ENCODE measurements at places on chromosomes 2 and 18. TPM values are rescaled to one million over a fixed set of nuclear protein-coding genes. Genes with fewer than 3 reads are reported as not detected.

DNA sequence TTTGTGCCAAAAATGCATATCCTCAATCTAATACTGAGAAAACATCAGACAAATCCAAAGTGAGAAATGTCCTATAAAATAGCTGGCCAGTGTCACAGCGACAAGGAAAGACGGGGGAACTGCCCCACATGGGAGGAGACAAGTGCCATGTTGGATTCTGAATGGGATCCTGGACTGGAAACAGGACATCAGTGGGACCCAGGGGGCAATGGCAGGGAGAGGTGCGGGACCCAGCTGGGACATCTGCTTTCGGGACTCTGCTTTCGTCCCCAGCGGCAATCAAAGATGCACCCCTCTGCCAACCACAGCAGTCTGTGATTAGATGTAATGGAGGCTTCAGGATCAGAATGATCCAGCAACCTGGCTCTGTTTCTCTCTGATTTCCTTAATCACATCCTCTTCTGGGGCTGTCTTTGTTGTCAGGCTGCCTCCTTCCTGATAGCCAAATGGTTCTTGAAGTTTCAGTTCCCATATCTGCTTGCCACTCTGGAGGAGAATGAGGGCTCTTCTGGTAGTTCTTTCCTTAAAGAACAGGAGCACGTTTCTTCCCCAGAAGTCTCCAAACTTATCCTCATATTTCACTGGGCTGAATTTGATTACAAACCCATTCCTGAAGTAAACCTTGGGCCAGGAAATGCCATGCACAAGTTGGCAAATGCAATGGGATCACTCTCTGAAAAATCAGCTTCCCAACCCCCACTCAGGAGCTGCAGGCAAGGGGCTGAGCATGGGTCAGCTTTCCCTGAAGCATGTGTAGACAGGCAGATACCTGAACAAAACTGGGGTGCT lies 13.6 kb upstream of the PROC start:
- no peaks in the 10 kb centered on the region for H3K36me3 ChIP-seq
- DNase-seq, result no peak
- H3K4me3 ChIP-seq, result no peak overlapping the region
- H3K27ac ChIP-seq, result no peak overlapping the region
- peaks cover 22% of the 10 kb centered on the region for H3K4me1 ChIP-seq

DNA sequence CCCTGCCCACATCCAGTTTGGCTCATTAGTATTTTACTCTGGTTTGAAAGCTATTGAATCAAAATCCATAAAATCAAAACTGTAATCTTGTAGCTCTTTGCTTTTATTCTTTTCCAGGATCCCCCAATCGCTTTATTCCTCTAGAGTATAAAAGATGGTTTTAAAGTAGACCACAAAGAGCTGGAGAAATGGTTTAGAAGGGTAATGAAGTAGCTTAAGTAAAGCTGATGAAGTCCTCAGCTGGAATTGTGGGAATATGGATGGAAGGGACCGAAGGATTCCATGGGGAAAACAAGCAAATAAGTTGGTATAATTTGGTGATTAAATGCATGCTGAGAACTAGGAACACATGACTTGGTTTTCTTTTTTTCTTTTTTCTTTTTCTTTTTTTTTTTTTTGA lies 12.3 kb downstream of the ARHGAP28 start:
- H3K4me1 ChIP-seq, result no peaks in the 10 kb centered on the region
- no peak overlapping the region for H3K4me3 ChIP-seq
- H3K27ac ChIP-seq, result no peak overlapping the region
- H3K27me3 ChIP-seq, result no peaks in the 10 kb centered on the region
- no peak for DNase-seq
- H3K36me3 ChIP-seq, result no peaks in the 10 kb centered on the region

RAB27B gene
- total RNA-seq, result 0.31 TPM

CRYGC gene
- not detected for total RNA-seq

DNA sequence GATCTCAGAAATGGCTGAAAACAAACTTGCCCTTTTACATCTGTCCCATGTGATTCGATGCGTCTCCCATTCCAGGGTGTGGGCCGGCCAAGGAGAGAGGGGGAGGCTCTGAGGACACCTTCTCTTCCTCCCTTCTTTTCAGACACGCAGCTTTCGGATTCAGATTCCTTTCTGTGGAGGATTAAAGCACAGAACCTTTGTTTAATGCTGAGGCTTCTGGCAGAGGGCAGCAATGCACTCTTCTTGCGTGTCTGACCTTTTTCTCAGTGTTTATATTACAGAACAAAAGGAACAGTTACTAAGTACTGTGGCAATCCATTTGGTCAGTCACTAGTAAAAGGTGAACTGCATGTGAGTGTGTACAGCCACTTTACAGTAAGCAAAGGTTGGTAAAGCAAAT lies 268.9 kb upstream of the CCDC68 start:
- DNase-seq, result no peak
- no peak overlapping the region for H3K27ac ChIP-seq
- no peak overlapping the region for H3K4me3 ChIP-seq
- no peaks in the 10 kb centered on the region for H3K36me3 ChIP-seq
- no peaks in the 10 kb centered on the region for H3K4me1 ChIP-seq
